Inflammatory macrophage treated with lipopolysaccharide for 1 hour (primary cell): ENCODE measurements at places on chromosomes 5 and 9.

DNA sequence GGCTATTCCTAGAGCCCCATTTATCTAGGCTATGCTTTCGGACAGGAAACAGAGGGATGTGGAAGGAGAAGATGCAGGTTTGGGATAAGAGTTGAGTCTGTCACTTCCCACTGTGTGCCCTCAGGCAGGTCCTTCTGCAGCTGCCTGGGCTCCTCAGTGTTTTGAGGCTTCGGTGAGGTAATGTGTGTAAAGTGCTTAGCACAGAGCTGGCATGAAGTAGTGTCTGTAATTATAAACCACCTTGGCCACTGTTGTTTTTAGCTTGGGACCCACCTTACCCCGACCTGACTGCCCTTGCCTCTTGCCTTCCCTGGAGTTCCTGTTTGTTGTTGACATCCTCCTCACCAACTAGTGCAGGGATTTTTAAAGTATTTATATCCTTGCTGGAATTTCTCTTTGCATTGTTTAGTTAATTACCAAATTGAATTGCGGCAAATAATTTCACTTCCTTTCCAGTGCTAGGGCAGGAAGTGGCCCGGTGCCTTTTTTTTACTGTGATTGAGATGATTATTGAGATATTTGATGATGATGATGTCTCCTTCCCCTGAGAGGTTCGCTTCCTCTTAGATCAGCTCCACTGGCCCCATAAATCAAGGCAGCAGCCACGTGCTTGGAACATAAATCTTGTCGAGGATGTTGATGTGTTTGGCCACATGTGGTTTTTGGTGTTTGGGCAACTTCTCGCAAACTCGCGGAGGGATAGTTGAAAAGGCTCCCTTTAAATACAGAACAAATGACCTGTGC lies 38.3 kb upstream of the DAB2IP start:
- peak; percentile 9 for DNase-seq

GRCh38 chr9:76114144-76114543 lies 223.7 kb downstream of the PCSK5 start:
- DNase-seq, result no peak

- peak; percentile 11 for DNase-seq
Measured at GRCh38 chr5:77066823-77067442, 20.2 kb downstream of the ZBED3 start.

DNA sequence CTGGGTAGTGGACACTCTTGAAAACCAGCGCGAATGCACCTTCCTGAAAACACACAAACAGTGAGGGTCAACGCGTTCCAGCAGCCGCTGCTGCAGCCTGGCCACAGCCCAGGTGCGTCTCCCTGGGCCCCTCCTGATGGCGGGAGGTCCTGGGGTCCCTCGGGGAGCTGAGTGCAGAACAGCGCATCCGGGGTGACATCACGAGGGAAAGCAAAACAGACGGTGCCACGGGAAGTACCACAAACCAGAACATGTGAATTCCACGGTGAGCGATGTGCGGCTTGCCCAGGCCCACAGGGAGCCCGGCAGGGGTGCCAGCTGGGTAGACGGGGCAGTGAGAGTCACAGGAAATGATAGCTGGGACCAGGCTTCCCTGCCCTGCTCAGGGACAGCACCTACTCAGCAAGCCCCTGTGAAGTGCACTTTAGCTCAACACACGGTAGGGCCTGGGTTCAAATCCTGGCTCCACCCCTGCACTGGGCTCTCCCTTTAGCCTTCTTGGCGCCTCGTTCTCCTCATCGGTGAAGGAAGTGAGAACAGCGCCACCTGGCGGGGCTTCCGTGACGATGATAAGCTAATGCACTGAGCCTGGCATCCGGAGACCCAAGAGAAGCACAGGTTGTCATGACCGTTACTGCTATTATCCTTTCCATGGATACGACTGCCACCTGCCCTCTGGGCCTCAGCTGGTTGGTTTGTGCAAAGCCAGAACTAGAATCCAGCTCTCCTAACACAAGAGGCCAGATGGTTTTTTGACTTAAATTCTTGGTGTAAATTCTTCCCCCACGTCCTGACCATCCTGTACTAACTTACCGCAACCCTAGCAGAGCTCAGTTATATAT lies 24.6 kb downstream of the GFPT2 start:
- peak; percentile 93 for DNase-seq

- DNase-seq, result peak; percentile 33
Measured at GRCh38 chr5:113294311-113295110, 140.3 kb downstream of the TSSK1B start.

DNA sequence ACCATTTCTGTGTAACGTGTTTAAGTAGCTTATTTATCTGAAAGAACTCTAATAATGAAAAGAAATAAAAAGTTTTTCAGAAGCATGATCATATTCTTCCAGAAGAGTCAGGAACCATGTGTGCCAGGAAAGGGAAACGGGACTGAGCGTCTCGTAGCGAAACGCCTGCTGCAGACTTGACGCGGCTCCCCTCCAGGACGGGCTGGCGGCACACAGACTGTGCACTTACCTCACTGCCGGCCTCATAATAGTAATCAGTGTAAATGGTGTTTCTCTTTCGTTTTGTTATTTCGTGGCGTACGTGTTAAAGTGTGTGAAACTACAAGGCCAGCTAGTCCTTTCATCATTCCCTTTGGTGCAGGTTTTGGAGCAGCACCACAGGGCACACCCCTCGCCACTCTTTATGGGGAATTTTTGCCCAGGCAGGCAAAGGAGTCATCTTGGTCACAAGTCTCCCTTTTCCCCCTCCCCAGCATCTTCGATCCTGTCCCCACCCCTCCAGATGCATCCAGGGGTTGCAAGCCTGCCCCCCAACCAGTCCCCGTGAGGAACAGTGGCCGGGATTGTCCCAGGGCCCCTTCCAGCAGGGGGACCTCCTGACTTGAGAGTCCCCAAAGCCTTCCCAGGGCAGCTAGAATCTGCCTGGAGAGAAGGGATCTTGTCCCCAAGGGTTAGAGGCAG lies 233.1 kb downstream of the FANCC start:
- no peak for DNase-seq

DNA sequence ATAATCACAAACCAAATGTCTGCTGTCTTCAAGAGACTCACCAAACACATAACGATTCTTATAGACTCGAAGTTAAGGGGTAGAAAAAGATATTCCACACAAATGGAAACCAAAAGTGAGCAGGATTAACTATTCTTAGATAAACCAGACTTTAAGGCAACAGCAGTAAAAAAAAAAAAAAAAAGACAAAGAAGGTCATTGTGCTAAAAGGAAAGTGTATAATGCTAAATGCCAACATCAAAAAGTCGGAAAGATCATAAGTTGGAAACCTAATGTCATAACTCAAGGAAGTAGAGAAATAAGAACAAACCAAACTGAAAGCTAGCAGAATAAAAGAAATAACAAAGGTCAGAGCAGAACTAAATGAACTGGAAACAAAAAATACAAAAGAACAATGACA lies 714.6 kb downstream of the SEMA5A start:
- DNase-seq, result no peak

GRCh38 chr9:133739408-133740280 lies 1.5 kb upstream of the SARDH start:
- DNase-seq, result no peak

DNA sequence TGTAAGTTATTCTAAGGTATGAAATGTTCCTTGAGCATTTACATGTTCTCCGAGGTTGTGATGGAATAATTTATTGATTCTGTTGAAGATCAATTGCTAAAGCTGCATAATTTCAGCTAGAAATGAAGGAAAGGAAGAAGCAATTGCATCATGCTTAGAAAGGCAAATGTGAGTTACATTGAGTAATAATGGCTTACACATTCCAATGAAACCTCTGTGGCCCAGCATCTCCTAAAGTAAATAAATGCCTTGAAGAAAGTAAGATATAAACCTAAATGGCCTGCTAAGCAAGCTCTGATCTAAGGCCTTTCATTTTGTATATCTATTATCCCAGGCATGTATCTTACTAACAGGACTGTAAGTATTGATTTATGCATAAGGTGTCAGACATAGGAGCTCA lies 677.3 kb upstream of the RGMB start:
- DNase-seq, result no peak

- no peak for DNase-seq
Measured at GRCh38 chr5:13704396-13704795, 240.1 kb downstream of the DNAH5 start.

DNA sequence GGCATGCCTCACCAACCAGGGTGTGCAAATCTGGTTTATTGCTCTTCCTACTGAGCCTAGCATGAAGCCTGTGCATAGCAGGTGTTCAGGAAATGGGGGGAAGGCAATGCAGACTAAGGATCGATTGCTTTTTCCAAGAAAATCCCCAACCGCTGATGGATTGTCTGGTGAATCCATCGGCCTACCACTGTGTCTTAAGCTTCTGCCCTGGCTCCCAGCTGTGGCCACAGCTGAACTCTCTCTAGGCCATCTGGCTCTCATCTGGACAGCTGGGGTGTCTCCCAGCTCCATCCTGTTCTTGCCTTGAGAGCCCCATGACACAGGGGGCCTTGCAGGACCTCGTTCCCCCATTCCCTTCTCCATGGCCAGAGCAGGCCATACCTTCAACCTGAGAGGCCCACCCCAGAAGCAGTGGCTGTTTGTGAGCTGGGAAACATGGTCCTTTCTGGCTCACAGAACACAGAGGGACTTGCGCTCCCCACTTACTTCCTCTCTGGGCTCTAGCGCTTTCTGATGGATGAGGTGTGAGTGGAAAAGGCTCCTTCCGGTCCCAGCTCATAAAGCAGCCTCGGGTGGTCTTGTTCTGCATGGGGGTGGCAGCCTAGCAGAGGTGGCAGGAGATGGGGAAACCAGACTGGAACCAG lies 41.8 kb downstream of the COL27A1 start:
- no peak for DNase-seq

GRCh38 chr5:111706345-111706744 lies 50.6 kb downstream of the NREP start:
- DNase-seq, result no peak

DNA sequence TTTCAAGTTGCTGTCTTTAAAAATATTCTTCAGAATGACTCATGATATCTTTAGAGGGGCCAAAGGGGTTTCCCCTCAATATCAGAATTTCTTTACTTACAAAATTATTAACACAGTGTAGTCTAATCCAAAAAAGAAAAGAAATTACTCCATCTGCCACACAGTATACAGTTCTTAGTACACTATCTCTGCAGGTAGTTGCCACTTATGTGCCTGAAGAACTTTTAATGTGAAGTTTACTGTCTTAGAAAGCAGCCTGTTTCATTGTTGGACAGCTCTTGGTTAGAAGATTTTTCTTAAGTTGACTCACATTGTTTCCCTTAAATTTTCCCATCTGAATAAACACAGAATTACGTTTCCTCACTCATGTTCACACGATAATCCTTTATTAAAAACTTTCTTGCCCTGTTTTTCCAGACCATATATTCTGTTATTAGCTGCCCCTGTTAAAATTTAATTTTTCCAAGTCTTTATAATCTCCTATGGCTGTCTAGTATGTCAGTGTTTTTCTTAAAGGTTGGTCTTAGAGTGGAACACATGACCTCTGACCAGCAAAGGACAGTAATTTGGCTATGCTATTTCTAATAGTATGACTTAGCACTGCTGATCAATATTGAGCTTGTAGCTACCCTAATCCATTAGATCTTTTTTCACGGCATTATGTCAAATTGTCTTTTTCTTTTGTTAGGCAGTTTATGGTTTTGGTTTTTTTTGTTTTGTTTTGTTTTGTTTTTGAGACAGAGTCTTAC lies 21.8 kb upstream of the FKTN start:
- DNase-seq, result no peak

GRCh38 chr5:150777685-150778084 lies 872 bp upstream of the SMIM3 start:
- peak; percentile 64 for DNase-seq

GRCh38 chr9:113579283-113580040 lies 115.9 kb downstream of the RGS3 start:
- peak; percentile 74 for DNase-seq

DNA sequence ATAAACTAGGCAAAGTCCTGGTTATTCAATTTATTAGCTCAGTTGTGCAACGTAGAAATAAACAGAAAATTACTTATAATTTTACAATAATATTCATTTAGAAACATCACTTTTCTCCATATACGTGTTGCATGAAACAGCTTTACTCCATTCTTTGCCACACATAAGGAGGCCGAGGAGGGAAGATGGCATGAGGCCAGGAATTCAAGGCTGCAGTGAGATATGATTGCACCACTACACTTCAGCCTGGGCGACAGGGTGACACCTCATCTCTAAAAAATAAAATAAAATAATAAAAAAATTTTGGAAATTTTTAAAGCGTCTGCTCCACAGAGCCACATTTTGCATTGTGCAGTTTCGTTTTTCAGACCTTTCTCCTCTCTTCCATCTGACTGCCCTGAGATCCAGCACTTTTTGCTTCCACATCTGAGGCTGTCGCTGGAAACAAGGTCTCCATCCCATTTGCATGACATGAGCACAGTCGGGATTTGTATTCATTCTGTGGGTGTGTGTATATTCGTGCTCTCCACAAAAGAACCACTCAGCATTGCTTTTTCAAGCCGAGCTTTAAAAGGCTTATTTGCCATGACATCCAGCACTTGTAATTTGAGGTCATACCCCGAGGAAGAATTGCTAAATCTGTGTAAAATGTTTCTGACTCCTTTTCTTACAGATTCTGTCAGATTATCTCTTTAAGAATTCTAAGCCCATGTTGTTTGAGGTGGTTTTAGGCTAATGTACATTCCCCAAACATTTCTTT lies 98.6 kb upstream of the MSX2 start:
- no peak for DNase-seq

DNA sequence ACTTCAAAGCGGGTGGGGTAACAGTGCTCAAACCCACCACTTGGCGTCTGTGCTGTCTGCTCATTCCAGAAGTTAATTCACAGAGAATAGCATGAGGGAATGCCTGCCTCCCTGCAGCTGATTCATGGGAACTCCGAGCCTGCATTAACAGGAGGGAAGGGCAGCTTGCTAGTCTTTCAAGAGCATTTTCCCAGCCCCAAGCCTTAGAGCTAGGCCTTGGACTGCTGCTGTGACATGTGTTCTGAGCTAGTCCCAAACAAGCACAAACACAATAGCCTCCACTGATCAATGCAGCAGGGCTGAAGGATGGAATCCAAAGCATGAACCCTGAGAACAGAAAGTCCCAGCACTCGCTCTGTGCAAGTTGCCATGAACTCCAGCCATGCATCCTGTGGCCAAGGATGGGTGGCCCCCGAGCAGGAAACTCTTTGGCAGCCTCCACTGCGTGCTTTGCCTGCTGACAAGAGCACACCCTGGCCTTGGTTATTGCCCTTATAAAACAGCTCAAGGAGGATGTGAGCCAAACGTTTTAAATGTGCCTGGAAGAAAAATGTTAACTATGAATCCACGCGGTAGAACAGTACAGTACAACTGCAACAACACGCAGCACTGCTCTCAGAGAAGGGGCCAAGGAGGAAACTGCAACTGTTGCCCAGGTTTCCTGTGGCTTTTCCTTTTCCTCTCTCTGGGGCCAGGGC lies 653.1 kb upstream of the KLF4 start:
- DNase-seq, result no peak

GRCh38 chr9:27157097-27157496 lies 48.1 kb downstream of the TEK start:
- DNase-seq, result no peak

DNA sequence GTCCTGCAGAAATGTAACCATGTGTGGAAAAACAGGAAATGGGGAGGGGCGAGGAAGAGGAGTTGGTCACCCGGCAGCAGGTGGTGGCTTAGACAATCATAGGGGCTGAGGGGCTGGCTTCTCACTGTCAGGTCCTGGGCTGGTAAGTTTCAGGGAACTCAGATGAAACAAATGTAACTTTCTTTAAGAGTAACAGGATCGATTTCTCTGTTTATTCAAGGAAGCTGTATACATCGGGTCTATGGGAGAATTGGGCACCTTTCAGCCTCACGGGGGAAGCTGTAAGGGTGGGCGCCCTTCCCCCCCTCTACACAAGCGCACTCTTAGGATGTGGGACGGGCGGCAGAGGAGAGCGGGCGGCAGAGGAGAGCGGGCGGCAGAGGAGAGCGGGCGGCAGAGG lies 104.3 kb upstream of the SIMC1 start:
- DNase-seq, result no peak
